Activated naive CD4-positive, alpha-beta T cell treated with anti-CD3 and anti-CD28 coated beads, Interleukin-2, amount 10 ng/mL, durations not matched to agents 7 days and 5 days (primary cell): ENCODE measurements at places on chromosomes 2 and 18.

DNA sequence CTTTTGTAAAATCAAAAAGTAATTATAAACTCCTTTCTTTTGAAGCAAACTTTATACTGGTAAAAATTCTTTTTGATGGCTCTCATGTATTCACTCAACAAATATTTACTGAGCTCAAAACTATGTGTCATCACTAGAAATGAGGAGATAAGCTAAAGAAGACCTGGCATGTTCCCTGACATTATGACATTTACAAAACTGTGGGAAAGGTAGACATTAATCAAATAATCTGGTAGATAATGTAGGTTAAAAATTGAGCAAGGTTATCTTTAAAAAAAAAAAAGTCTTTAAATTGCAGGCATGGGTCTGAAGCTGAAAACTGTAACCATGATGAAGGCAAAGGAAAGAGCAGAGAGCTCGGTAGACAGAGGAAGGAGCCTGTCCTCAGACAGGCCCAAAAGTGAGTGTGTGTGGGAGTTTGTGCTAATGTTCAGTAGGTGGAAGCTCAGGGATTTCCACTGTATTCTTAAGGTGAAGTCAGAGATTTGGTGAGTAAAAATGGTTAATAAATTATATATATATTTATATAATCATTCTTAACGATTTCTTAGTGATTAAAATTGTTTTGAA lies 612.9 kb downstream of the LRP1B start:
- no peak for DNase-seq

GRCh38 chr2:39573276-39573675 lies 92.4 kb upstream of the TMEM178A start:
- DNase-seq: no peak

DNA sequence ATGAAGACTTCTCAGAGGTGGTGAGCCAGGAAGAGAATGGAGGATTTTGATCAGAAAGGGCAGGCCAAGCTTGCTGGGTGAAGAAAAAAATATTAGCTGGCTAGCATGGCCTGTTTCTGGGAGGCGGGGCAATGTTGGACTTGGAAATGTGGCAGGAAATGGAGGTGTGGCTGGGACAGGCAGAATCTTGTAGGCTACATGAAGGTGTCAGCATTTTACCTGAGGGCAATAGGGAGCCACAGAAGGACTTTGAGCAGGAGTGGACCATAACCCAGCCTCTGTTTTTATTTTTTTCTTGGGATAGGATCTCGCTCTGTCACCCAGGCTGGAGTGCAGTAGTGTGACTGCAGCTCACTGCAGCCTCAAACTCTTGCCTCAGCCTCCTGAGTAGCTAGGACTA lies 31.7 kb downstream of the EMX1 start:
- no peak for DNase-seq

DNA sequence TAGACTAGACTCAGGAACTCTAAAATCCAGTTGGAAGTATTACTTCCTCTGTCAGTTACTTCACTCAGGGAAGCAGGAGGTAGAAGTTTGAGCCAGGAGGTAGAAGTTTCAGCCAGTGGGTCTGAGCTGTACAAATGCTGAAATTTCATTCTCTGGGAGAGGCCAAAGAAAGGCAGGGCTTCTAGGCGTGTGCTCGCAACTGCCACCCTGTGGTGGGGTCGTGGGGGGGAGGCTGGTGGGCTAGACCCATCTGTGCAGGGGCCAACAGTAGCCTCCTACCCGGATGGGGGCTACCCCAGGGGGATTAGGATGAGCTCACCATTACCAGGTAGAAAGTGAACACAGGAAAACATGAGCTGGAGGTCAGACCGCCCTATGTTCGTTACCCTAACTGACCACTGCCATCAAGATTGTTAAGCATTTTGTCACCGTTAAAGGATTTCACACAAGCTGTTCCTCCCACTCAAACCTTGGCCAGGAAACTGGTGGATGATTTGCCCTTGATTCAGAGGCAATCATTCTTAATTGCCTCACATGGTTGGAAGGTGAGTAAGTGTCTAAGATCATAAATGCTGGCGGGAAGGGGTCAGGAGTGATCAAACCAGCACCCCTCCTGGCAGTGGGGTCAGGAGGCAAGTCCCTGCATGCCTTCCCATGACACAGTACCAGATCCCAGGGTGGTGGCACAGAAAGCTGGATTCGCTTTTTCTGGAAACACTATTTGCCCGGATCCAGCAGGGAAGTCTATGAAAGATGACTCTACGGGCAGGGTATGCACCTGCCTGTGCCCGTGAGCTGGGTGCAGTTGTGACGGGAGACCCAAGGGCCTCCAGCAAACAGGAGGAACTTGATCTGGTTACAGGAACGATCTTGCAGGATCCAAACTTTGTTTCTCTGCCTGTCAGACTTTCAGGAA lies 5.2 kb upstream of the FHL2 start:
- no peak for DNase-seq

DNA sequence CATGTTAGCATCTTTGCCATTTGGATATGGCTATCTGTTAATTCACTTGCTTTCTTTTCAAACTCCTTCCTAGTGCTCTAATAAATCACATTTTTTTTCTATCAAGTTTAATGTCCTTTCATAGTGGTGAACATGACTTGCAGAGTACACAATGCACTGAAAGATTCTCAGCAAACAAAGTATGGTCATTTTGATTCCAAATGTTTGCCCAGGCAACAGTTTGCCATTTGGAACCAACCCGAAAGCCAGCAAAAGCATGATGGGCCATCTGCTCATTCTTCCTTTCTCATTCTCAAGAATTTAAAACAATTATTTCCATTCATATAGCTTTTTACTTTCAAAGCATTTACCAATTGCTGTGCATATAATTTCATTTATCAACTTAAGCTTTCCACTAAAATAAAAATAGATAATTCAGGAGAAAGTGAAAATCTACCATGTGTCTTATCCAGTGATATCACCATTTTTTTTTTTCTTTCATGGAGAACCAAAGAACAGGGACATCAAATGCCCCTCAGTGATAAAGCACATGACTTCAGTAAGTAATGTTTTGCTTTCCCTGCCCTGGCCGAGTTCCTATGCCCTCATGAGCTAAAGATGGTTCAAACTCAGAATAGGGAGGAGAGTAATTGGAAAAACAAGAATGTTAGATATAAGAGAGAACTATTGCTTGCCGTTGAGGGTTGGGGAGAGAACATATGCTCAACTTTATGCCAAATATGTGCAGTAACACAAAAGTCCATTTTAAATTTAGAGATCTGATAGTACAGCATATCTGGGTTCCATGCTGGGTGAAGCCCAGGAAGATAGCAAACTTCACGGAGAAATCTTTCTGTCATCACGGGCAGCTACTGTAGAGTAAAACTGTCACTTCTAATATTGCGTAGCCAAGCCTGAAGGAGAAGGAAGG lies 62.1 kb downstream of the HNMT start:
- DNase-seq: no peak

DNA sequence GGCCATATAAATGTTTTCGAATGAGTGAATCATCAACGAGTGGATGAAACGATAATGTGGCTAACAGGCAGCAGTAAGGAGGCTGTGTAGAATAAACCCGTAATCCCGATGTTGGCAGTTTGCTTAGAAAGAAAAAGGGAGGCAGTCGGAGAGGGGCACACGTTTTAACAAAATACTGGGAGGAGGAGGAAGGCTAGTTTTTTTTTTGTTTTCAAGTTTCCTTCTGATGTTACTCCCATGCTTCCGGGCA lies 476 bp upstream of the MSH2 start:
- no peak for DNase-seq

GRCh38 chr2:57908736-57909161 lies 137.9 kb upstream of the VRK2 start:
- no peak for DNase-seq

- DNase-seq: no peak
These were observed 251.9 kb downstream of the FBXO15 start for GRCh38 chr18:73895701-73896100.

GRCh38 chr18:49494660-49495059 lies 7.6 kb upstream of the C18orf32 start:
- DNase-seq: no peak

DNA sequence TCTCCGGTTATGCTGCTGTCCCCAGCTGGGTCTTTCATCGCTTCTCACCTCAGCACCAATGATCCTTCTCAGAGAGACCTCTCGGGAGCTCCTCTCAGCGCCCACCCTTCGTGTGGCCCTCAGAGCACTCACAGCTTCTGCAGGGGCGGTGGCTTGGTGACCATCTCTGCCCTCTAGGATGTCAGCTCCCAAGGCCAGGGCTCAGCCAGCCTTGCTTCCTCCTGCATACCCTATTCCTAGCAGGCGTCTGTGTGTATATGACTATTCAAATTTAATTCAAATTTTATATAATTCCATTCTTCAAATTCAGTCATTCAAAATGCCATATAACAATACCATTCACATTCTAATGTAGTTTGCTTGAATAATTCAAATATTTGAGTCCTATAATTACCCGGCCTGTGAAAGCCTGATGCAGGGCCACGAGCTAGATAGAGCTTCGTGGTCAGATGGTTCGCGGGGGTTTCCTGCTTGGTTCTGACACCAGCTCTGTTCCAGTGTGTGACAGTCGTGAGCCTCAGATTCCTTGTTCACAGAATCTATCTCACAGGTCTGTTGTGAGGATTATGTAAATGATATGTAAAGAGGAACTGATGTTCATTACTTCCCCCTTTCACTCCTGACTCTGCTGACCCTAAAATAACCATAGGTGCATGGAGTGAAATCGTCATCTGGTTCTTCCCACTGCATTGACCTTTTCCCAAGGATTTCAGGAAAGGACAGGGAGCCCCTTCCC lies 94.0 kb upstream of the CNGA3 start:
- no peak for DNase-seq

GRCh38 chr2:186544255-186544675 lies 45.6 kb upstream of the ITGAV start:
- no peak for DNase-seq

DNA sequence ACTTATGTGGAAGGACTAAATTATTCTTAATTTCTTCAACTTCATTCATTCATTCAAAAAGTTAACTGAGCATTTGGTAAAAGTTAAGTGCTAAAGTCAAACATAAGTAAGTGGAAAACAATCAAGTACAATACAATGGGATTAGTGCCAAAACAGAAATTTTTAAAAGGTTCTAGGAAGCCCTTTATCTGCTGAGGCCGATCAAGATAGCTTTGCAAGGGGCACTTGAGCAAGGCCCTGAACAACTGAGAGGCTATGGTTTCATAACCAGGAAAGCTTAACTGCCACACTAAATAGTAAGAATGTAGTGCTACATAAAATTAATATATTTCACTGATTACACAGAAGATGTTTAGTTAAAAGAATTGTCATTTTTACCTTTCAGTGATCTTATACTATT lies 76.5 kb downstream of the NOL10 start:
- no peak for DNase-seq

DNA sequence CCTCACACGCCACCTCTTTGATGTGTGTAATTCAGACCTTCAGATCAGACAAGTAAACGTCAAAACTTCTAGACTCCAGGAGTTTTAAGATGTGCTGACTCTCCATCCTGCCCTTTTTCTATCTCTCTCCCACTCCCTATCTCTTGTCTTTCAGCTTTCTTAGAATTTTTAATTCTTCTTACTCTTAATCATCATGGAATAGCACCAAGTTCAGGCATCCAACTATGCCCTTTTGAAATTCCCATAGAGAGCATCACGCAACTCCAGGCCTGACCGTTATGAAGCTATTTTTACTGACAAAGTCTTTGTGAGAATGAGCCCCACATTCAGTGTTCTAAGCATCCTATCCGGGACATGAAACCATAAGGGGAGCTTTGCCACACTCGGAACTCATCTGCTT lies 62.6 kb downstream of the CTAGE1 start:
- no peak for DNase-seq

DNA sequence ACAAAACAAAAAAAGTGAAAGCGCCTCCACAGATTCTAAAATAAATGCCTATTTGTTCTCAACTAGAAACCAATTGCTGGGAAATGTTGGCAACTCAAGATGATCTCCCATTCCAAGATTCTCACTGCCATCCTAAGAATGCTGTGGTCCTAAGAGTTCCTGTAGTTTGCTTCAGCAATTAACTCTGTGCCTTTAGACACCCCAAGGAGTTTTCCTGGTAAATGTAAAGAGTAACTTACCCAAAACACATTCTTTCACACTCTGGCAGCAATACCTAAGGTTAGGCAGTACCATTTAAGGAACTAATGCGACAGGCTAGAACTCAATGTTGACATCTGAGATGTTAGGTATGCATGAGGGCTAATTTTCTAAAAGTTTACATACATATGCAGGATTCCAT lies 58.8 kb upstream of the TANK start:
- no peak for DNase-seq

GRCh38 chr2:111239107-111239506 lies 118.4 kb downstream of the BCL2L11 start:
- DNase-seq: peak; percentile 64

GRCh38 chr18:13918898-13919297 lies 3.6 kb upstream of the MC2R start:
- DNase-seq: no peak

DNA sequence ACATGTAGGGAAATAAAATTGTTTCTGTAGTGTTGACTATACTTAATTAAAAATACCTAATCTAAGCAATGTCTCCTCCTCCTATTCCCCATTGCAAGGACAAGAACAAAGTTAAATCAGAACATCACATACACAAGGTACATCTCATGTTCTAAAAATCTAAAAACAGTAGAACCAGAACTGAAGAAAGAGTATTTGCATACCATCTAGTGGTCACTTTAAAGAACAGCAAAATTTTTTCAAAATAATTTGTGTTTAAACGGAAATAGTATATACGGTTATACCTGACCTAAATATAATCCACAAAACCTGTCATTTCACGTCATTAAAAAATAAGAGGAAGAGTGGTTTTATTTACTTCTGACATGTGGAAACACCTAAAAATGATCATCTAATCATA lies 294.3 kb upstream of the KCNH7 start:
- no peak for DNase-seq

DNA sequence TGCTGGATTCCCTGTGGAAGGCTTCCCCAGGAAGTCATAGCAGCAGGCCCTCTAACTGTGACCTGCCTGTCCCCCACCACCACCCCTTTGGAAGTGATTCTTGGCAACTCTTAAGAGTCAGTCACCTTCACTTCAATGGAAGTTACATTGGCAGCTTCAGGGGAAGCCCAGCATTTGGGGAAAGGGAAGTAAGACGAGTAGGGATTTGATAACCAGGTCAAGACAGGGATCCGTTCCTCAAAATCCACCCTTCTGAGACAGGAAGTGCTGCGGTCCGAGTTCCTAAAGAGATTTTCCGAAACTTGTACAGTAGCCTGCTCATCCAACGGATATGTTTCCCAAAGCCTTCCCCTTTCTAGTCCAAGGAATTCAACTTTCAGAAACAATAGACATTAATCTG lies 54.2 kb downstream of the MRPL35 start:
- no peak for DNase-seq

- DNase-seq: no peak
These were observed 457.4 kb downstream of the FBXO15 start for GRCh38 chr18:73690222-73690621.
